Posterior vena cava (tissue), 2 donors: ENCODE measurements at places on chromosomes 6 and 20.
A peak's percentile ranks its signal among the peaks of the same experiment; 100 is the strongest.

- DNase-seq: no peak
These were observed 5.2 kb downstream of the OCSTAMP start for GRCh38 chr20:46545077-46545826.

GRCh38 chr20:37734228-37734985, 40.6 kb downstream of the CTNNBL1 start:
- no peak for DNase-seq

DNA sequence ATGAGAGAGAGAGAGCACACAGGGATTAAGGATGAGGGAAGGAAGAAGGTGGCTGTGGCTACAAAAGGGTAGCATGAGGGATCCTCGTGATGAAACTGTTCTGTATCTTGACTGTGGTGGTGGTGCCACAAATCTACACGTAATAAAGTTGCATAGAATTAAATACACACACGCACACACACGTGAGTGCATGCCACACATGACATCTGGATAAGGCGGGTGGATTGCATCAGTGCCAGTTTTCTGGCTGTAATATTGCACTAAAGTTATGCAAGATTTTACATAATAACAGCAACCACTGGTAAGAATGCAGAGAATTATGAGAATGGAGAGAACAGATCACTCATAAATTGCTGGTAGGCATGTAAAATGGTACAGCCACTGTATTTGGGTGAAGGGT, 16.9 kb upstream of the STK35 start:
- DNase-seq: no peak

GRCh38 chr6:169171951-169172350, 81.7 kb downstream of the THBS2 start:
- peak; percentile 19 for DNase-seq

DNA sequence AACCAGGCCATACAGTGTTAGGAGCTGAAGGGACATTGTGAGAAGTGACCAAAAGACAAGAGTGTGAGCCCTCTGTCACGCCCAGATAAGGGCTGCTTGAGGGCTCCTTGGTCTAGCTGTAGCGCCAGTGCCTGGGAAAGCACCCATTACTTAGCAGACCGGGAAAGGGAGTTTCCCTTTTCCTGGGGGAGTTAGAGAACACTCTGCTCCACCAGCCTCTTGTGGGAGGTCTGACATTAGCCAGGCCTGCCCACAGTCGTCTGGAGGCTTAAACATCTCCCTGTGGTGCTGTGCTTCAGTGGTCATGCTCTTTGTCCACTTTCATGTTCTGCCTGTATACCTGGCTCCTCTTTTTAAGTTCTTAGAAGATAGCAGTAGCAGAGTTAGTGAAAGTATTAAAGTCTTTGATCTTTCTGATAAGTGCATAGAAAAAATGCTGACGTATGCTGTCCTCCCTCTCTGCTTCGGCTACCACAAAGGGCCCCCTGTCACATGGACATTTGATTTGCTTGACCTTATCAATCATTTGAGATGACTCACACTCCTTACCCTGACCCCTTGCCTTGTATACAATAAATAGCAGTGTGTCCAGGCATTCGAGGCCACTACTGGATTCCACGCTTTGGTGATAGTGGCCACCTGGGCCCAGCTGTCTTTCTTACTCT, 201.5 kb upstream of the ECI2 start:
- no peak for DNase-seq

- DNase-seq: no peak
These were observed 876 bp upstream of the DSP start for GRCh38 chr6:7540595-7540994.

- no peak for DNase-seq
These were observed 20.6 kb downstream of the RBCK1 start for GRCh38 chr20:428658-429200.

- no peak for DNase-seq
These were observed 296.8 kb upstream of the TSHZ2 start for GRCh38 chr20:52675375-52675774.

- no peak for DNase-seq
These were observed 200.5 kb upstream of the KCNQ5 start for GRCh38 chr6:72421387-72421786.

GRCh38 chr6:93293872-93294271, 125.5 kb downstream of the EPHA7 start:
- DNase-seq: no peak

GRCh38 chr6:17485946-17486345, 92.6 kb downstream of the CAP2 start:
- no peak for DNase-seq

- DNase-seq: no peak
These were observed 438.4 kb upstream of the ADGRB3 start for GRCh38 chr6:68196645-68197044.

DNA sequence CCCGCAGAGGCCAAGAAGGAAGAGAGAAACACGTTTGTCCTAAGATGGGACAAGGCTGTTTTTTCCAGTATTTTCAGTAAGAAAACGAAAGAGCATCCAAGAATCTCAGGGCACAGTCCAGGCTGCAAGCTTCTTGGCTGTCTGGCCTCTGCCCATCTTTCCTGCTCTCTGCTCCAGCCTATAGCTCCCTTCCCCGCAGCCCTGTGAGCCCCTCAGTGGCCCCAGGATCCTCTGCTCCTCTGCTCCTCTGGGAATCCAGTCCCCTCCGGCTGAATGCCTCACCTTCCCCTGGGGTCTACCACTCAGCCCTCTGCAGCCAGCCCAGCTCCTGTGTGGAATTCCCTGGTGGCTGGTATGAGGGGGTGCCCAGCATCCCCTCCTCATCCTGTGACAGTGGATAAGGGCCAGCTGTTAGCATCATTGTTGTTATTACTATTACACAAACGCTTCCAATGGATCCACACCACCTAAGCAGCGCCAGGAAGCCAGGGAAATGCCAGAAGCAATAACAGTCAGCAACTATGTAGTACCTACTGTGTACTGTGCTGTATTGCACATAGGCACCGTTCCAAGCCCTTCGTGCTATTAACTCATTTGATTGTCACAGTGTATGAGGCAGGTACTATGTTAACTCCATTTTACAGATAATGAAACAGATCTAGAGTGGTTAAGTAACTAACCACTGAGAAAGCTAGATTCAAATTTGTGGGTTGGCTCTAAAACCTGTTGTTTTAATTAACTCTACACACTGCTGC, 60.3 kb upstream of the PTPN1 start:
- DNase-seq: peak; percentile 32

DNA sequence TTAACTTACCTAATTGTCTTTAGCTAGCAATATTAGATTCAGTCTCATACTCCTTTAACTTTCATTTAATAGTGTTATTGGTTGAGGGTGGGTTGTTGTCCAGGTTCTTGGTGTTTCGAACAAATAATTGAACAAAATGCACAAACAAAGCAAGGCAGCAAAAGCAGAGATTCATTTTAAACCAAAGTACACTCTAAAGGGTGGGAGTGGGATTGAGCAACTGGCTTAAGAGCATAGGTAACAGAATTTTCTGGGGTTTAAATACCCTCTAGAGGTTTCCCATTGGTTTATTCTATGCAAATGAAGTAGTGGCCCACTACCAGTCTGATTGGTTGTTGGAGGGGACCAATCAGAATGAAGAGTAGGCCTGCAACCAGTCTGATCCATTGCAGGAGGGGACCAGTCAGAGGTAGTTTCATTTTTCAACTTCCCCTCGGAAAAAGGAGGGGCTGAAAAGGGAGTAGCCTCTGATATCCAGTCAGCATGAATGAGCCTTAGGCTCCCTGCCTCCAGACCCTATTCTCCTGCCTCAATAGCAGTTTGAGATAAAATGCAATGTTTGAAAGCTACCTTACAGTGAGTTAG, 26.3 kb upstream of the RAB23 start:
- no peak for DNase-seq

GRCh38 chr20:5663396-5663795, 86.8 kb upstream of the SHLD1 start:
- DNase-seq: no peak

DNA sequence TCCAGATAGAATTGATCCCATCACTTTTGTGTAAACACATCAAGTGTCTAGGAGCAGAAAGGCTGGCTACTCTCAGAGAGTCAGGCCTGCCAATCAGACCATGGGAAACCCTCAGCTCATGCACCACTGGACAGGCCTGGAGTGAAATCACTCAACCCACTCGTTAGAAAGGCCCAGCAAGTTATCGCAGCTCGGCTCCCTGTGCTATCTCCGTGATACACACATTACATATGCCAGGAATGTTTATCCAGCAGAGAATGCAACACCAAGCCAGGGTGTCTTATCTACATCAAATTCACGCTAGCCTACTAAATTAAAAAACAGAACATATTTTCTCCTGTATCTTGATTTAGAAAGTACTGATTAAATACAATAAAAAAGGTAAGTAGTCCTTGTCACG, 232.4 kb upstream of the FOXQ1 start:
- DNase-seq: no peak

DNA sequence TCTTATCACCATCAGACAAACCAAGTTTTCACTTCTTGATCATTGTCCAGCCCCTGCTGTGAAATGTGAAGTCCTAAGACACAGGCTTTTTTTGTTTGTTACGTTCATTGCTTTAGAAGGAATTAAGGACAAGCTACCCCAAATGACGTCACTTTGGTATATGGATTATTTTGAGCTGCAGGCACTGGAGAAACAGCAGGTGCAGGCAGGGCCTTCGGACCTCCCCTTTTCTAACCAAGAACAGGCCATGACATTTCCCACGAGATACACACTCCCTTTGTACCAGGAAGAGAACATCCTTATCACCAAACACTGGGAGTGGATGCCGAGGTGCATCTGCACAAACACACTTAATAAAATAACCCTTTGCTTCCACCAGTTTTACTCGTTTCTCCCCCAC, 418.0 kb upstream of the SULF2 start:
- no peak for DNase-seq

DNA sequence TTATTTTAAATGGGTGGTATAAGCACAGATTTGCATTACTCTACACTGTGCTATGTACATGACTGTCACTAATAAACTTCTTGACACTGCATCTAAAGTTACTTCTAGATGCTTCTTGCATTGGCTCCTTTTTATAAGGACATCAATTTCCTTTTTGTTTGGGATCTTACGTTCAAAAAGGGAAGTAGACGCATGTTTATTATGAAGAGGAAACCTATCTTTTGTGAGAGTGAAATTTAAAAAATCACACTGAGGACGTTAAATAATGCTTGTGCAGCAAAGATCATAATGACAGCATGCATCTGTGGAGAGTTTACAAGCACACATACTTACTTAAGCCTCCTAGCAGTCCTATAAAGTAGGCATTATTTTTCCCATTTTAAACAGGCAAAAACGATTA, 479.5 kb downstream of the CD83 start:
- DNase-seq: no peak

GRCh38 chr6:21826904-21827303, 233.4 kb downstream of the SOX4 start:
- no peak for DNase-seq

- no peak for DNase-seq
These were observed 56.1 kb upstream of the FOXC1 start for GRCh38 chr6:1553562-1554083.

GRCh38 chr6:77133031-77133430, 330.3 kb downstream of the HTR1B start:
- no peak for DNase-seq
